NCI-H2171 (cell line): ENCODE measurements at places on chromosomes 2 and 18.

DNA sequence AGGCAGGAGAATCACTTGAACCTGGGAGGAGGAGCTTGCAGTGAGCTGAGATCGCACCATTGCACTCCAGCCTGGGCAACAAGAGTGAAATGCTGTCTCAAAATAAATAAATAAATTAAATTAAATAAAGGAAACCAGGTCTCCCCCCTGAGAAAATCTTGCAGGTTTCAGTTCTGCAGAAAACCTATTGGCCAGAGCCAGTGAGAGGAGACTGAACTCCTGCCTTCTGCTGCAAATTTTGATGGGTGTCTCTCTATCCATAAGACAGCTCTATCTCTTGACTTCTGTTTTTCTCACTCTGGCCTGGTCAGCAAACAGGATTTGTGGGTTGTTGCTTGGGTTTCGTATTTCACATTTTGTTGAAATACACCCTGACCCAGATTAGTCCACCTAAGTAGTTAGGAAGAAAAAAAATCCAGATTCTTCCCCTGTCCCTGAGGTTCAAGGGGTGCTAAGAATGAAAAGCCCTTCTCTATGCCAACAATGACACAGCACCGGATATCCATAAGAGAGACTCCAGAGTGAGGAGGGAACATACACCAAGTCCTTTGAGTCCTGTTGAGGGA is 86.7 kb upstream of the MAP4K4 start:
- no peak for DNase-seq

DNA sequence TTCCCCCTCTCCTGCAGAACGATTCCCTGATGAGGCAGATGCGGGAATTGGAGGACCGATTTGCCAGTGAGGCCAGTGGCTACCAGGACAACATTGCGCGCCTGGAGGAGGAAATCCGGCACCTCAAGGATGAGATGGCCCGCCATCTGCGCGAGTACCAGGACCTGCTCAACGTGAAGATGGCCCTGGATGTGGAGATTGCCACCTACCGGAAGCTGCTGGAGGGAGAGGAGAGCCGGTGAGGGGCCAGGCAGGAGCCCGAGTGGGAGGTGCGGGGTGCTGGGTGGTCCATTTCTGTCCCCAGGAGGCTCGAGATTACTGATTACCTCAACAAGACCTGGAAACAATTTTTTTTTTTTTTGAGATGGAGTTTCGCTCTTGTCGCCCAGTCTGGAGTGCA is 3.1 kb downstream of the DES start:
- DNase-seq, result no peak

DNA sequence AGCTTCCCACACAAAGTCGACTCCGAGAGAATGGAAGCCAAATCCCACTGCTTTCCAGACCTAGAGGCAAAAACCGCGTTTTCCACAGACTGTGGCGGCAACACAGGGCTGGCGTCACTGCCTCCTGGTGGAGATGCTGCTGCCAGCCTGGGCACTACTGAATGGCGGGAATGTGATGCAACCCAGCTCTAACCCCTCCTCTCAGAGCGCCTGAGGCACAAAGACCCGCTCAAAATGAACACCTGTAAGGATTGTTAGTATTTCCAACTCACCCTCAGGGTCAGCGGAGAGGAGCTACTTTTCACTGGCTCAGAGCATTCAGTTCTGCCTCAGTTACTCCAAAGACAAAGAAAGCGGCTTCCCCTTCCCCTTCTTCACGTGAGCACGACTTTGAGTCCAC is 548.0 kb upstream of the SALL3 start:
- DNase-seq, result no peak

DNA sequence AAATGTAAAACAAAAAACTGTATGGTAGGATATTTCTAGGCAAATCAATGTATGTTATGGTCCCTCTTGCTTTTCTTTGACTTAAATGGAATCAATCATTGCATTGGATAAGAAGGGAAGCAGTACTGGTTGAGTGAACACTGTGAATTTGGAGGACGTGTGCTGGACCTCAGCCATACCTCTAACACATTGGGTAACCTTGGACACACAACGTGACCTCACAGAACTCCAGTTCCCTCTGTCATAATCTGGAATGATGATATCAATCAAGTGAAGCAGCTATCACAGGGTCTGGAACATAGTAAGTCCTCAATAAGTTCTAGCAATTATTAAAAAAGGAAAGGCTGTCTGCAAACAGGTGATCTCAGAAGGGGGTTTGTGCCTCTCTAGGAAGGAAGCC is 474.9 kb upstream of the TCF4 start:
- no peak for DNase-seq

GRCh38 chr2:147845411-147845971 is 662 bp downstream of the ACVR2A start:
- DNase-seq, result no peak

DNA sequence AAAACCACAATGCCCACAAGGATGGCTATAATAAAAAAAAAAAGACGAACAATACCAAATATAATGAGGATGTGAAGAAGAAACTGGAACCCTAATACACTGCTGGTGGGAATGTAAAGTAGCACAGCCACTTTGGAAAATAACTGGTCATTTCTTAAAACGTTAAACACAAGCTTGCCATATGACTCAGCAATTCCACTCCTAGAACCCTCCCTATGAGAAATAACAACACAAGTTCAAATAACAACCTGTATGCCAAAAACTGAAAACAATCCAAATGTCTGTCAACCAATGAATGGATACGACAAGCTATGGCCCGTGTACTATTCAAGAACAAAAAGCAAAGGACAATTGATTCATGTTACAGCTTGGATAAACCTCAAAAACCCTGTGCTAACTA is 7.0 kb upstream of the ALPK2 start:
- no peak for DNase-seq

DNA sequence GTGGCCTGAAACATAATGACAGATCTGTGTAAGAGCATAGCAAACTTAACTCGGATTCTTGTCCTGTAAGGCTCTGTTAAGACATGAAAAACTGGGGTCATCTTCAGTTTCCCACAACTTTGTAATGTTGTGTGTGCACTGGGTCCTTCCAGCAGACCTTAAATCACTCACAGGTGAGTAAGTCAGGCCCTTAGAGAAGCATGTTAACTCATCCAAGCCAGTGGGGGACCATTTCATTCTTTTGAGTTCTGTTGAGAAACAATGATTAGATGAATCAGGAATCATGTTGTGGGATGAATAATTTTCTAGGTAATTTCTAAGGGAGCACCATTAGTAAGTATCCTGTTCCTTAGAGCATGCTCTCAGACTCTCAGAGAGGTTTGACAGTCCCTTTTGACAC is 167.1 kb downstream of the ESCO1 start:
- no peak for DNase-seq

- DNase-seq, result no peak
Measured at GRCh38 chr2:159455330-159455918, 160.9 kb downstream of the BAZ2B start.

DNA sequence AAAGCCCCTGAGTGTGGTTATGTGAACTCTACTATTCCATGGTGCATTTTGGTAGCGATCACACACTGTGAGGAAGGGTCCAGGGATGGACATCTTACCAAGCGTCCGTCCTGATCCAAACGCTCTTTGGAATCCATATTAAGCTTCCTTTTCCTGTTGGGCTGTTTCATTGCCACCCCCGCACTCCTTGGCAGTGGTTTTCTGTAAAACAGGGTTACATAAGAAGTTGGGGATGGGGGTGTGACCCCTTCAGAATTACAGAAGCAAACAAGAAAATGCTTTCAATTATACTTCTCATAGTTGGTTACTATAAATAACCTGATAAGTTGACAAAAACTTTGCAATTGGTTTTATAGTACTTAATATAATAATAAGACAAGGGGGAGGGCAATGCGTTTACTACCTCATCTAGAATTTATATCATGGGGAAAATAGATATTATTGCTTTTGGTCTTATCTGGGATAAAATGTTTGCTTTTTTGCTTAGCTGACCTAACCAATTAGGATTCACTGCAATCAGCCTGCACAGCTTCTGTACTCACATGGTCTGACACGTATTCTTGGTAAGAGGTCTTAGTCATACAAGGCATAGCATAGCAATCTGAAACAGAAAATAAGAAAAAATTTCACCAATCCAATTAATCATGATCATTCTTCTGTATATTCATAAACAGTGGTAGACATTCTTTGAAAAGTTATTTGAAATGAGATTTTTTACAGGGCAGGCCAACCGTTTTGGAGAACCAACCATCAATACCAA is 103.1 kb downstream of the L3MBTL4 start:
- DNase-seq, result no peak
